ENCODE measurements at places on chromosomes 7 and 10.

DNA sequence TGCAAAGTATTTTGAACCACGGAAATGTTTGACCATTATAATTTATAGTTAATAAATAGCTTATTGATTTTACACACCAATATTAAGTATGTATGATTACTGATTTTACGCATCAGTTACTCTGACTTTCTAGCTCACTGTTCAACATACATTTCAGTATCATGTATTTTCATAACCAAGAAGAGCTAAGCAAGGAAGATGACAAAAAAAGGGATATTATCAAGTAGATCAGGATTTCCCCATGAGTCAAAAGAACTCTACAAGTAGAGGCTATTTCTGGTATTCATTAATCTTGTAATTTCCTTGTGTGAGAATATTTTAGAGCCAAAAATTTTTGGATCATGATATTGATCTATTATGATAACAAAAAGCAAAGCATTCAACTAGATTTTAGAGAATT lies 131.6 kb downstream of the AGMO start:
- DNase-seq = no peak

GRCh38 chr7:27547401-27547800 lies 115.3 kb downstream of the HIBADH start:
- DNase-seq = no peak

DNA sequence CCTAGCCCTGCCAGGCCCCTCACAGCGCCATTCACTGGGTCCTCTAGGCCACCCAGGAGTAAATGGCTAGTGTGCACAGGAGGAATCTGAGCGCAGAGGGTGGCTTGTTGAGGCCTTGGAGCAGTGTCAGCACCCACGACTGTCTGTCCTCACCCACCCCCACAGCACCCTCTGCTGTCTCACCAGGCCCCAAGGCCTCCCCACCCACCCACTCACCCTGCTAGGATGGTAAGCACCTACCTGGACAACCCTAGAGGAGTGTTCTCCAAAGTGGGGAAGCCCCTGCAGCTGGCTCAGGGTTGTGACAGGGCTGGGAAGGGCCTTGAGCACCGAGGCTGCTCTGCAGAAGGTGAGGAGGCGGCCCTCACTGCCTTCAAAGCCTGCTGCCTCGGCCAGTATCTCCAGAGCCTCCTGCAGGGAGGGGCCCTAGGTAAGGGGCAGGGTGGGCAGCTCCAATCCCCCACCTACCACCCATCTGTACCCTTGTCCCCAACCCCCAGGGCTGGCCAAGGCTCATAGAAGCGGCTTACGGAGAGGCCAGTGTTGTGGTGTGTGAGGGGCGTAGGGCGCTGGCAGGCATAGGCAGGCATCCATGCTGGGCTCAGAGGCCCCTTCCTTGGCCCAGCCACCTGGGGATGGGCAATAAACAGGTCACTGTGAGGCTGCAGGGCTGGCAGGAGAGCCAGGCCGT lies 2.9 kb downstream of the POLM start:
- no peak for DNase-seq

GRCh38 chr7:18770154-18770811 lies 274.7 kb downstream of the HDAC9 start:
- DNase-seq = no peak

GRCh38 chr7:124071843-124072242 lies 39.0 kb upstream of the TMEM229A start:
- DNase-seq = no peak

DNA sequence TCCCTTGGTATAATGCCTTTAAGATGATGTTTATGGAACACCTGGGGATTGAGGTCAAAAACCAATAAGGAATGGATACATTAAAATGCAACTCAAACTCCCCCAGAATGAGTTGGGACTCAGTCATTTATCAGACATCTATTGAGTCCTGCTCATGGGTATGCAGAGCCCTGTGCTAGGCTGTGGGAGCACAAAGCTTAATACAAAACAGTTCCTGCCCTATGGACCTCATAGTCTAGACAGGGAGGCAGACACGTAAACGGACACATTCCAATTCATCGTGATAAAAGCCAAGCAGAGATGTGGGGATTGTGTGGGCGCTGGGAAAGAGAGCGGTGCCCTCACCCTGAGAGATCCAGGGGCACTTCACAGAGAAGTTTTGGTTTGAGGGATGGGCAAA lies 181.7 kb downstream of the PTEN start:
- DNase-seq = no peak

DNA sequence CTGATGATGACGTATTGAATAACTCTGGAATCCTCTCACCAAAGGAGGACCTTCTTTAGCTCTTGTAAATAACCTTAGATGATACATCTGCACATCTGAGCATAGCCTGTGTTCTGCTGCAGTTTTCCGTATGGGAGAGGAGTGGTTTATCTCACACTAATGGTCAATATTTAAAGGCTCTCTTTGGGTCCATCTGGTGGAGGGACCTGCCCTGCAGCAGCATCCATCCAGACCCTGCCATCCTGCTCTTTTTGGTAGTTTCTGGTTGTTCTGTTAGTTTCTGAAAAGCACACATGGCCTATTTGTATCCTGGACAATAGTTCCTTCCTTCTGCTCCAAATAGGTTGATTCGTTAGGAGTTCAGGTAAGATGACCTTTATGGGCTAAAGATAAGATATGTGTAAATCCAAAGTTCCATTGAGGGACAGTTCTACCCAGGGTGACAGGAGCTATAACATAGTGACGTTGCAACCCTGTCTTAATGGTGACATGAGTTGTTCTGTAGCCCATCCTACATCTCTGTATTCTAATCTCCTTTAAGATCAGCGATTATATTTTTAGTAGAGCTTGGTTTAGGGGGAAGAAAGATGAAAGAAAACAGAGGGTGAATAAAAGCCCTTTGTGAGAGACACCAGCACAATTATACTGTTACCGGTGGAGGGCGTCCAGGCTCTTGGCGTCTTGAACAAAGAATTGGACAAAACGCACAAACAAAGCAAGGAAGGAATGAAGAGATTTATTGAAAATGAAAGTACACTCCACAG lies 60.0 kb upstream of the KLF14 start:
- no peak for DNase-seq

Data from activated CD4-positive, alpha-beta T cell treated with anti-CD3 and anti-CD28 coated beads for 1 hour (primary cell).